ENCODE measurements at places on chromosomes 7 and 10. TPM values are rescaled to one million over a fixed set of nuclear protein-coding genes. Genes with fewer than 3 reads are reported as not detected.

The TMEM270 gene
- total RNA-seq: not detected

The RAMP3 gene
- total RNA-seq: not detected

The CALML5 gene
- total RNA-seq: not detected

The NEURL1 gene
- 0.85 TPM for total RNA-seq

DNA sequence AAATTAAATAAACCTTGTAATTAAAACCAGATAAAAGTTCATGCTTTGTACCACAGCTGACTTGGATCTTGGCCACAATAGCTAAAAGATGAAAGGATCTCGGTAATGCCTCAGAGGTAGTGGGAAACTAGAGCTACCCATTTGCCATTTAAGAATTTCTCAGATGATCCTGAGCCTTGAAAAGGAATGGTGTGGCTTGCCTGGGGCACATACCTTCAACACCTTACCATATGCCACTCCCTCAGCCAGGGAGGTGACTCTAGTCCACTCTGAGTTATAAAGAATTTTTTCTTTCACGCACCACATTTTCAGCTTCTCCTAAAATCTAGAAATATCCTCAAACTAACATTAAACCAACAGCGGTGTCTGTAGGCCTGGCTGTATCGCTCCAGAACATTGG lies 516.3 kb upstream of the TEX47 start:
- no peaks in the 10 kb centered on the region for H3K36me3 ChIP-seq
- no peaks in the 10 kb centered on the region for H3K4me1 ChIP-seq
- no peaks in the 10 kb centered on the region for H3K27me3 ChIP-seq
- H3K4me3 ChIP-seq: no peak overlapping the region

GRCh38 chr7:46806856-46807255 lies 775.1 kb downstream of the TNS3 start:
- no peaks in the 10 kb centered on the region for H3K27me3 ChIP-seq
- H3K36me3 ChIP-seq: no peaks in the 10 kb centered on the region
- no peaks in the 10 kb centered on the region for H3K4me1 ChIP-seq
- no peak overlapping the region for H3K4me3 ChIP-seq
- H3K27ac ChIP-seq: no peak overlapping the region
- no peak for DNase-seq

DNA sequence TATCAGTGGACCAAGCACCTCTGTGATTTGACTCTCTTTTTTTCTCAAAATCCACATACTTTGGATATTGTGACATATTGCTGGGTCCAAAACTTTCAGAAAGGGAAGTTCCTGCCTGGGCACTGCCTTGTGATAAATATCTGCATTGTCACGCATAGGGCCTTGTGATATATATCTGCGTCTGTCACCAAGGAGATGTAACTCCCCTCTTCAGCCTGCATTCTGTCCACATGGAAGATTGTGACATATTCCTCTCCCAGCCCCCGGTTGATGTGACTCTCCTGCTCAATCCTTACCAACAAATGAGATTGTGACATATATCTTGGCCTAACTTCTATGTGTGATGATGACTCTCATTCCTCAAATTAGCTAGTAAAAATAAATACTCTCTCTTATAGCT lies 25.4 kb upstream of the ZNF107 start:
- no peaks in the 10 kb centered on the region for H3K4me1 ChIP-seq
- no peak overlapping the region for H3K4me3 ChIP-seq
- no peaks in the 10 kb centered on the region for H3K36me3 ChIP-seq
- H3K27me3 ChIP-seq: no peaks in the 10 kb centered on the region
- no peak overlapping the region for H3K27ac ChIP-seq

DNA sequence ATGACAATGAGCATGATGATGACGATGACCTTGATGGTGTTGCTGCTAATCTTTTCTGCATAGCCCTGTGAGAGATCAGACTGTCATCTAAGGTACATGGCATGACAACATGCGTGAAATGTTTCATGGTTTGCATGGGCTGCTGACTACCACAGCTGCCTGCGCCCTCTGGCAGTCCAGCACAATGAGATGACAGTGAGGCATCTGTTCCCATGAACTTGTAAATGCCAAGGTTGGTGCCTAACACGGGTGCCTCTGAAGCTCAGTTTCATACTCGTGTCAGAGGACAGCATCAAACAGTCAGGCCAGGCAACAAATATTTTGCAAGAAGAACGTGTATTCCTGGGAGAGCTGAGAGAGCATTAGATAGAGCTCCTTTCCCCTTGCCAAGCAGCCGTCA lies 122.0 kb upstream of the PRKCQ start:
- DNase-seq: no peak
- no peaks in the 10 kb centered on the region for H3K36me3 ChIP-seq
- H3K4me3 ChIP-seq: no peak overlapping the region
- no peaks in the 10 kb centered on the region for H3K4me1 ChIP-seq
- H3K27ac ChIP-seq: no peak overlapping the region

- H3K36me3 ChIP-seq: no peaks in the 10 kb centered on the region
- H3K27ac ChIP-seq: no peak overlapping the region
- peaks cover 2% of the 10 kb centered on the region for H3K4me1 ChIP-seq
- no peaks in the 10 kb centered on the region for H3K27me3 ChIP-seq
- no peak for DNase-seq
- no peak overlapping the region for H3K4me3 ChIP-seq
Measured at GRCh38 chr10:79406683-79407422, 38.6 kb downstream of the ZCCHC24 start.

DNA sequence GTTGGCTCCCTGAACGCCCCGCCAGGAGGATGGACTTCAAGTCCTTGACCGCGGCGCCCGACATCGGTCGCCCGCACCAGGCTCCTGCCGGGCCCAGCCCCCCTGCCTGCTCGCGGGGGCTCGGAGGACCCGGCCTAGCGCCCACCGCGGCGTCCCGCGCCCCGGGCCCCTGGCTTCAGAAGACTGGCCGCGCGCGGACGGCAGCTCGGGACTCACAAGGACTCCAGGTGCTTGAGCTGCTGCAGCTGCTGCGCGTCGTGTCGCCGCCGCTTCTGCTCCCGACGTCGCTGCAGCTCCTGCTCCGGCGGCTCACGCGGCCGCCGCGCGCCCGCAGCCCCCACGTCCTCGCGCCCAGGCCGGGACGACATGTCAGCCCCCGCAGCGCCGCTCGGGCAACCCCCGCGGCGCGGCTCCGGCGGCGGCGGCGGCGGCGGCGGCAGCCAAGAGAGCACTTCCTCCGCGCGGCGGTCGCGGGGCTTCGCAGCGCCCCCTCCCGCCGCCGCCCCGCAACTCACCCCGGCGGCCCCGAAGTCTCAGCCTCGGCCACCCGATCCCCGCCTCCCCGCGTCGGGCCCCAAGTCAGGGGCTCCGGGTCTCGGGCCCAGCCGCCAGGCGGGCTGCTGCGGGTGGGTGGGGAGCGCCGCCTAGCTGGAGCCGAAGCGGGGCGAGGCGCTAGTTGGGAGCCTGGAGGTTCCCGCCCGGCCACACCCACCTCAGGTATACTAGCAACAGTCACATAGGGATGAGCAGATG lies at the start of gene RP9:
Gene RP9, minus strand, starts transcription at position 400 of the 753 bp plus-strand sequence. Its CDS starts 32 bp downstream, at position 368.
- H3K4me3 ChIP-seq: peak within 1 kb of the TSS; percentile 78
- peak within 1 kb of the TSS; percentile 51 for H3K27ac ChIP-seq
- peak; percentile 89 for DNase-seq
- peaks cover 3% of the 10 kb centered on the region for H3K27me3 ChIP-seq
- H3K4me1 ChIP-seq: peaks cover 34% of the 10 kb centered on the region
- peaks cover 2% of the 10 kb centered on the region for H3K36me3 ChIP-seq

DNA sequence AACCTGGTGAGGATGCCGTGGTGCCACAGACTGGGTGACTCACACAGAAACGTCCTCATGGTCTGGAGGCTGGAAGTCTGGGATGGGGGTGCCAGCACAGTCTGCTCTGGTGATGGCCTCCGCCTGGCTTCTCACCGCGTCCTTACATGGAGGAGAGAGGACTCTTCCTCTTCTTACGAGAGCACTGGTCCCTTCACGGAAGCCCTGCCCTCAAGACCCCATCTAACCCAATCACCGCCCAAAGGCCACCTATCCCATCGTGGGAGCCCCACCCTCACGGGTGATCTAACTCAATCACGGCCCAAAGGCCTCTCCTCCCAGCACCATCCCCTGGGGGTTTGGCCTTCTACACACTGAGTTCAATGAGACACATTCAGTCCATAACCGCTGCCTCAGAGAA lies 137.7 kb downstream of the PTPRN2 start:
- no peak overlapping the region for H3K4me3 ChIP-seq
- H3K27ac ChIP-seq: no peak overlapping the region

DNA sequence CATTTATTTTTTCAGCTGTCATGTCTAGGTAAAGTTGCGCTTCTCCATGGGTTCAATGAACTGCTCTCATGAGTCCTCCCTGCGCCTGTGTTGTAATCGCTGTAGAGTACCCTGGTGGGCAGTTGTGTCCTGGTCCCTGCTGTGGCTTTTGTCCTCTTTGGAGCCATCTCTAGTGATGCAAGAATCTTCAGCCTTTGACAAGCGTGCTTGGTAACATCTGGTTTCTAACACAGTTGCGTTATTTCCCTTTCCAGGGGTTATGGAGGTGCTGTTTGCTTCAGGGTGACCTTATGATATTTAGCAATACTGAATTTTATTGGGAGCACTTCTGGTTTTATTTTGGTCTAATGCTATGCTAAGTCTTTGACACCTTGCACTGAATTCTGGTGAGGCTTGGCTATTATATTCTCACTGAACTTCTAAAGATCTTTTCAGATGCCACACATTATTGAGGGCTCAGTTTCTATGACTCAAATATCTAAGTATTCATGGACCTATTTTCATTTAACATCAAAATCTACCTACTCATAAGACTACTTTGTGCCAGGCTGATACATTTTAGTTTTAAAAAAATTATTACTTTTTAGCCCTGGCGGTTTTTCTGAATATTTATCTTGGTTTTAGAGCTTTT lies 88.6 kb downstream of the FANK1 start:
- H3K36me3 ChIP-seq: no peaks in the 10 kb centered on the region
- H3K27ac ChIP-seq: no peak overlapping the region
- H3K4me1 ChIP-seq: no peaks in the 10 kb centered on the region
- no peak for DNase-seq

- no peaks in the 10 kb centered on the region for H3K4me1 ChIP-seq
- H3K36me3 ChIP-seq: peaks cover 93% of the 10 kb centered on the region
- DNase-seq: no peak
Measured at GRCh38 chr7:155774947-155775346, 37.3 kb downstream of the SHH start.

- H3K27ac ChIP-seq: no peak overlapping the region
- no peaks in the 10 kb centered on the region for H3K4me1 ChIP-seq
- H3K27me3 ChIP-seq: no peaks in the 10 kb centered on the region
- DNase-seq: no peak
- no peaks in the 10 kb centered on the region for H3K36me3 ChIP-seq
- no peak overlapping the region for H3K4me3 ChIP-seq
Measured at GRCh38 chr10:71483135-71483534, 86.4 kb downstream of the CDH23 start.

GRCh38 chr7:84674236-84674913 lies 479.8 kb upstream of the SEMA3A start:
- H3K27ac ChIP-seq: no peak overlapping the region
- H3K36me3 ChIP-seq: no peaks in the 10 kb centered on the region
- H3K4me3 ChIP-seq: no peak overlapping the region
- no peaks in the 10 kb centered on the region for H3K4me1 ChIP-seq

- no peak overlapping the region for H3K4me3 ChIP-seq
- H3K27ac ChIP-seq: no peak overlapping the region
- H3K36me3 ChIP-seq: no peaks in the 10 kb centered on the region
Measured at GRCh38 chr7:46032353-46032752, 111.3 kb upstream of the IGFBP3 start.

DNA sequence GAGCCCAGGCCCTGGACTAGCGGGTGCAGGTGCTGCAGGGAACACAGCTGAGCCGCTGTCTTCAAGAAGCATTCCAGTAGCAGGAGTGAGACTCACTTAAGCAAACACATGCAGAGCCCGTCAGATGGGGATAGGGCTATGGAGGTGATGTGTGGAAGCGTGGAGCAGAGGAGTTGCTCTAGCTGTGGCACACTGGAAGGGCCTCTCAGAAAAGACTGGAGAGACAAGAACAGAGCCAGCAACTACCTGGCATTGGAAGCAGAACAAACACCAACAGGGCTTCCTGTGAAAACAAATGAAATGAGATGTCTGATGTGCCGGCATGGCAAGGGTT lies 37.8 kb upstream of the GALNTL5 start:
- H3K36me3 ChIP-seq: no peaks in the 10 kb centered on the region
- DNase-seq: no peak
- no peak overlapping the region for H3K4me3 ChIP-seq
- H3K4me1 ChIP-seq: no peaks in the 10 kb centered on the region

- peak overlapping the region; percentile 83 for H3K27ac ChIP-seq
- no peaks in the 10 kb centered on the region for H3K36me3 ChIP-seq
- no peak for DNase-seq
- H3K4me3 ChIP-seq: peak overlapping the region; percentile 84
- H3K4me1 ChIP-seq: peaks cover 26% of the 10 kb centered on the region
Measured at GRCh38 chr10:78301891-78302738, 268.5 kb downstream of the RPS24 start.

DNA sequence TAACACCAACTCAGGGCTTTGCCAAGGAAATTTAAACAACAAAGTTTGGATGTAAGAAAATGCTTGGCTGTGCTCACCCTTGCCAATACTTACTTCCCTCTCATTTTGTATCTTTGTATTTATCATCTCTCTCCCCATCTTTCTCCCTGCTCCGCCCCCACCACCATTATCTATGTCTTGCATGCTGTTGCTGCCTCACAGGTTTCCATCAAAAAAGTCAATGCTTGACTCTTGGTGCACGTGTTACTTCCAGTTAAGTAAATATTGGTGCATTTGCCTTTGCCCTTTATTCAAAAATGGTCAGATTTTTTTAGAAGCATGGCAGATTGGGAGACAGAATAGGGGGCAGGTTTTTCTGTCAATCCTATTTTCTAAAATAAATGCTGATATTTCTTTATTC lies 626.0 kb downstream of the ACTR3B start:
- no peaks in the 10 kb centered on the region for H3K4me1 ChIP-seq
- H3K27ac ChIP-seq: no peak overlapping the region
- no peaks in the 10 kb centered on the region for H3K36me3 ChIP-seq
- H3K4me3 ChIP-seq: no peak overlapping the region

DNA sequence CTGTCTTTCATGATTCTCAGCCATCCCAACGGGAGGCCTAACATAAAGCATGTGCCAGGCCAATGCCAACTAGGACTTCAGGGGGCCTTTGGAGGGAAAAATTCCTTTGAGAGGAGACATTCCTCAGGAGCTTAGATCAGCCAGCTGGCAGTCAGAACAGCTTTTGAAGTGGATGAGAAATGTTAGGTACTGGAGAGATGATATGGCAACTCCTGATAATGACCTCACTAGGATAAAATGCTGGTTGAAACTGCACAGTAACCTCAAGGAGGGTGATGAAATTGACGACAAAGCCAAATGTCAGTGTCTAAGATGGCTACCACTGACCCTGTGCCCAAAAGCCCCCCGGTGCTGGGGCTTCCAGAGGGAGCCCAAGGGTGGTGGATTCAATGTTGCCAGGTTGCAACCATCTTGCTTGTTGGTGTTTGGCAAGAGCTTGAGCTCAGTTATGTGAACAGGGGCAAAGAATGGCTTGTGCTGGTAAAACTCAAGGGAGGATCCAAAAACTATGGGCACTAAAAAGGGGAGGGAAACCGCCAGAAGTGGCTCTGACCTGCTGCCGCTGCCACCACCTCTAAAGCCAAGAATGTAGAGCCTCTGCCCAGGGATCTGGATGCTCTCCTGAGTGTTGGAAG lies 121.2 kb downstream of the UBE2H start:
- no peak overlapping the region for H3K27ac ChIP-seq
- H3K27me3 ChIP-seq: no peaks in the 10 kb centered on the region
- H3K4me1 ChIP-seq: peaks cover 12% of the 10 kb centered on the region
- H3K4me3 ChIP-seq: no peak overlapping the region
